NCI-H2171 (cell line): ENCODE measurements at places on chromosomes 7 and 10.

DNA sequence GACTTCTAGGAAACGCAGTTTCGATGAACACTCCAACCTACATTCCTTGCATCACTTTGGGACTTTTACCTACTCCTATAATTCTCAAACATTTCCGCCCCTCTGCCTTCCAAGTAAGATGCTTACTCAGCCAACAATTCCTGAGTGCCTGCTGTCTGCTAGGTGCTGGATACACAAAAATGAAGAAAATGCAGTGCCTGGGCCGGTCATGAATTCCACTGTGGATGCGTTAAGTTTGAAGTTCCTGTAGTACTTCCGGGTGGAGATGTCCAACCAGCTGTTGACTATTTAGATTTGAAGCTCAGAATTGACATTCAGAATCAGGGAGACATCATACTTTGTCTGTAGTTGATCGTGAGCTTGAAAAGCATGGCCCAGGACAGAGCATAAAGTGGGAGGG is 89.2 kb downstream of the LYZL1 start:
- no peak for DNase-seq

- DNase-seq, result no peak
Measured at GRCh38 chr10:69248117-69248730, 28.1 kb downstream of the HKDC1 start.

GRCh38 chr7:111527545-111527944 is 34.7 kb downstream of the IMMP2L start:
- no peak for DNase-seq

GRCh38 chr7:130903358-130903974 is 169.5 kb upstream of the KLF14 start:
- DNase-seq, result no peak

GRCh38 chr7:117023325-117023854 is 70.1 kb downstream of the ST7 start:
- no peak for DNase-seq

DNA sequence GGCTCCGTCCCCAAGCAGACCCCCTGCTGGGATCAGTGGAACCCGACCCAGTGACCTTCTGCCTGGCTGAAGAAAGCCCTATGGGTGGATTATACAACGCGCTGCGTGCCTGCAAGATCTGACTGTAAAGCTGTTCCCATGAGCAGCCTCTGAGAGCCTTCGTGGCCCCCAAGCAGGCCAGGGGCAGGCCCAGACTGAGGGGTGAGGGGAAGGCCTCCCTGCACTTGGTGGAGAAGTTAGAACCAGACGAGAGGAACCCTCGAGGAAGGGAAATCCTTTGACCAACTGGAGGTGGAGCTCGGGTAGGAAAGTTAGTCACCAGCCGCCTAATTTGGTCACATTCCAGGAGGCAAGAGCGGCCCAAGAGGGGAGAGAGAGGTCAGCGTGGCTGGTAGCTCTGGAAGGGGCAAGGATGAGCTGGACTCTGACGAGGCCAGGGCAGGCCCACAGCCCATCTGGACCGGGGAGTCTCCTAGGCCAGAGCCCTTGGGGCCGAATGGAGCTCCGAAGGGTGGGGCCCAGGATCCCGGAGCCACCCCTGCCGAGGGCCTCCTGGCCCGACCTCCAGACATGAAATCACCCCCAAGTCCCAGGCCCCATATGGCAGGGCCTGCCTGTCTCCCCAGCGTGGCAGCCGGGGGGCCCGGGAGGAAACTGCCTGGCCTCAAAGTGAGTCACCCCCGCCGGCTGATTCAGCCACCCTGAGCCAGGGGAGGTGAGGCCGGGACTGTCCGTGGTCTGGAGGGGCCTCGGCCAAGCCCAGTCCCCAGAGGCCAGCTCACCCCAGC is 23.3 kb upstream of the PDGFA start:
- no peak for DNase-seq

DNA sequence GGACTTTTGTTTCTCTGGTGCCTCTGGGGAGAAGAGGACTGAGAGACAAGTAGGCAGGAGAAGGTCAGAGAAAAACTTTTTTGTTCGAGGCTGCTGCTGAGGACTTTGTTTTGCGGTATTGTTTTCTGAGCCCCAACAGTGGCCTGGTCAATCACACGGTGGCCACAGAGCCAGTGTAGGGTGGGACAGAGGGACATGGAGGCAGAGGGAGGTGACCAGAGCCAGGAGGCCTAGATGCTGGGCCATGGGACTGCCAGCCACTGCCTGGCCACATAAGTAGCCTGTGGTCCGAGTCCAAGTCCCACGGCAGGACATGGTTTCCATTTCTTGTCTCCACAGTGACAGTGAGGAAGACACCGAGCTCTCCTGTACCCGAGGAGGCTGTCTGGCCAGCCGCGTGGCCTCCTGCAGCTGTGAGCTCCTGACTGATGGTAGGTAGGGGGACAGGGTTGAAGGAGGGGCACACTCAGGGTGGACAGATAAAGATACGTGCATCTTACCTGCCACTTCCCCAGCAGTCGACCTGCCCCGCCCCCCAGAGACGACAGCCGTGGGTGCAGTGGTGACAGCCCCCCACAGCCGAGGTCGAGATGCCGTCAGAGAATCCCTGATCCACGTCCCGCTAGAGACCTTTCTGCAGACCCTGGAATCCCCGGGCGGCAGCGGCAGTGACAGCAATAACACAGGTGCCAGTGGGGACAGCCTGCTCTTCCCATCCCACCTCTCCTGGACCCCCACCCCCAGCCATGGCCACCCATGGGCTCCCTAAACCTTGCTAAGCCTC is 27.5 kb downstream of the SH2B2 start:
- DNase-seq, result no peak

DNA sequence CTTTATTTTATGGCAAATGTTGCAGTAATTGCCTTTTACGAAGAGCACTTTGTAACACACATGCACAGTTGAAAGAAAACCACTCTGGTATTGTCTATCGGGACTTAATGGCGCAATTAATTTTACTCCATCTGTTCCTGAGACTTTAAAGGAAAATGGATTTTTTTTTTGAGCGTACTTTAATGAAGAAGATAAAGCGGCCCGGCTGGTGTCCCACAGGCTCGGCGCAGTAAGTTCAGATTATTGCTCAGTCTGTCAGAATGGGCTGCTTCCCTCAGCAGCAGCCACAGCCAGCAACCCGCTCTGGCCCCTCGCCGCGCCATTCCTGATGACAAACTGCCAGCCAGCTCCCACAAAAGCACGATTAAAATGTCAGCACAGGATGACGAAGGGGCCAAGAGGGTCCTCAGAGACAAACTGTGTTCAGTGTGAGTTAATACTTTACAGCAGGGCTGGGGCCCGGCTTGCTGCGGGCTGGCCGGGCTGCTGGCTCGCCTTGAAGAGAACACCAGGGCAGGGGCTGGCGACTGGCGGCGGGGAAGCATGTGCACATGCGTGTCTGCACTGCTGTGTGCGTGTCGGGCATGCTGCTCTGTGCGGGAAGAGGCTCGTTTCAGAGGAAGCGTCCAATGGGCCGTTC is 501.0 kb upstream of the GALNT17 start:
- peak; percentile 74 for DNase-seq

DNA sequence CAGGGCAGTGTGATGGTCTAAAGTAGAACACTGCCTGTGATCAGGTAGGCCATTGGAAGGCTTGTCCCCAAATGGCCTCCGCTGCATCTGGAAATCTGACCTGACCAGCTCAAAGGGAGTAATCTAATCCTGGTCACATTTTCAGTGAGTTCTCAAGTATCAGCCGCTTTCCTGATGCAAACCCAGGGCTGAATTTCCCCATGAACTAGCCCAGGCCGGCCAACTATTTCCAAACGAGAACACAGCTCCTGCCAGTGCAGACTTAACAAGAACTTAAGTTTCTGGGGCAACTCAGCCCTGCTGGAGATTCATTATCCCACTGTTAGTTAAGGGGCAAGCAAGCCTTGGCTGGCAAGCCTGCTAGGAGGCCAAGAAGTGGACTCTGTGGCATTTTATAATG is 59.6 kb upstream of the FAM180A start:
- DNase-seq, result no peak

DNA sequence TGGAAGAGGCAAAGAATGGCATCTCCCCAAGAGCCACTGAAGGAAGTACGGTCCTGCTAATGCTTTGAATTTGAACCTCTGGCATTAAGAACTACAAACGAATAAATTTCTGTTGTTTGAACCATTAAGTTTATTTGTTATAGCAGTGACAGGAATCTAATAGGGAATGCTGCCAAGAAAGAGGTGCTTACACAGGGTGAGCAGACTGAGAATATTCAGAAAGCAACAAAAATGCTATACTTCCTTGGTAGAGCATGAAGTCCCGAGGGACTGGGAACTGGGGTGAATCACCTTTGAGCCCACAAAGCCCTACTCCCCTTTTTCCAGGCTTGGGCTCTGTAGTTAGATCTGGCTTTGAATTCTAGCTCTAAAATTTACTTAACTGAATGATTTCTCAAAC is 45.0 kb downstream of the PANK1 start:
- DNase-seq, result no peak

- DNase-seq, result peak; percentile 48
Measured at GRCh38 chr7:68925241-68925640, 673.0 kb upstream of the AUTS2 start.

GRCh38 chr7:33582104-33582503 is 323.2 kb upstream of the BMPER start:
- DNase-seq, result no peak

- DNase-seq, result no peak
Measured at GRCh38 chr7:20197837-20198236, 19.3 kb downstream of the MACC1 start.

DNA sequence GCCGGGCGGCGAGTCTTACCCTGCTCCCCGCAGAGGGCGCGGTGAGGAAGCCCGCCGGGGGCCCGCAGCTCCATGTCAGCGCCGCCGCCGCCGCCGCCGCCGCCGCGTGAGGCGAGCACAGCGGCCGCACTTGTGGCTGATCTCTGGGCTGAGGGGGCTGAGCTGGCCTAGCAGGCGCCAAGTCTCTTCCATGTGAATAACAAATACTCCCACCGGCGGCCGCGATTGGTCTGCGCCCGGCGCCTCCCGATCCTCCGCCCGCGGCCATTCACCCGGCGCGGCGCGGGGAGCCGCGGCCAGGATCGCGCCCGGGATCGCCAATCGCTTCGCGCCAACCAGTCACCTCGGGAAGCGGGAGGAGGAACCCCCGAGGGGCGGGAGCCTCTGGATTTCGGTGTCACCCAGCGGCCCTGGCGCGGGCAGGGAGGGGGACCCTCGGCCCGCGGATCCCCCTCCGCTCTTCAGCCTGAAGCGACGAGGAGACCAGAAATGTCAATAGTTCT is at the start of gene GRM8:
TSS of gene GRM8 (minus strand) at position 164 of the 503 bp plus-strand sequence.
- DNase-seq, result peak; percentile 69

DNA sequence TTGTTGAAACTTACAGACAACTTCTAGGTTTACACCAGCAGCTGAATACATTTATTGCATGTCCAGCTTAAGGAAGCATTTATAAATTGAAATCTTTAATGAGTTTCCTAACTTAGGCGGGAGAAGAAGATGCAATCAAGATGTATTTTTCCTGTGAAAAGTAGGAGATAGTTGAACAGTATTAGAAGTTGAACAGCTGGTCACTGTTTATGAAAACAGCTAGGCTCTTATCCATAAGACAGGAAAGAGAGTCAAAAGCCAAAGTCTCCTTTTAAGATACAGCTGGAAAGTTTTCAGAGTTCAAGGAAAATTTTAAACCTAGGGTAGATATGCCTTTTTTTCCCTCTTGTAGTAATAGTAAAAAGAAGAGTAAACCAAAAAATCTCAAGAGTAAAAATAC is 236.1 kb upstream of the FERD3L start:
- DNase-seq, result no peak

- no peak for DNase-seq
Measured at GRCh38 chr10:89491932-89492331, 43.5 kb downstream of the SLC16A12 start.
